ENCODE measurements at places on chromosomes 2 and 18.

GRCh38 chr18:79597831-79598632 lies 81.6 kb upstream of the CTDP1 start:
- no peak for DNase-seq

DNA sequence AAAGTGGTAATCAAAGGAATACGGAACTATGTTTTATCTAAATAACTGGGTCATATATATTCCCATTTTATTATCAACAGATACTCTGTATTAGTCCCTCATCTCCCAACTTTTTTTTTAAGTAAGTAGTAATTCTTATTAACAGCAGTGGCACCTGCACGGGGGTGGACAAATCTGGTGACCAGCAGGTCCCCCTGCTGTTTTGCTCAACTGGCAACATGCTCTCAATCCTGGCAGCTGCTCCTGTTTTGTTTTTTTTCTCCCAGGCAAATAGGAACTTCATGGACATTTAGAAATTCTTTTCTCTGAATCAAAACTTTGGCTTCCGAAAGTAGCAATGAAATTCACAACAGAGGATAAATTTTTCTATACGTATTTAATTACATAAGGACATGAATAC lies 193.5 kb downstream of the SS18 start:
- DNase-seq, result no peak

- DNase-seq, result no peak
Measured at GRCh38 chr2:38181806-38182491, 106.0 kb upstream of the CYP1B1 start.

- no peak for DNase-seq
Measured at GRCh38 chr2:143425896-143426295, 296.7 kb downstream of the ARHGAP15 start.

GRCh38 chr2:217873371-217873770 lies 129.4 kb downstream of the TNS1 start:
- DNase-seq, result no peak

- DNase-seq, result peak; percentile 4
Measured at GRCh38 chr2:84481702-84482101, 22.6 kb upstream of the SUCLG1 start.

DNA sequence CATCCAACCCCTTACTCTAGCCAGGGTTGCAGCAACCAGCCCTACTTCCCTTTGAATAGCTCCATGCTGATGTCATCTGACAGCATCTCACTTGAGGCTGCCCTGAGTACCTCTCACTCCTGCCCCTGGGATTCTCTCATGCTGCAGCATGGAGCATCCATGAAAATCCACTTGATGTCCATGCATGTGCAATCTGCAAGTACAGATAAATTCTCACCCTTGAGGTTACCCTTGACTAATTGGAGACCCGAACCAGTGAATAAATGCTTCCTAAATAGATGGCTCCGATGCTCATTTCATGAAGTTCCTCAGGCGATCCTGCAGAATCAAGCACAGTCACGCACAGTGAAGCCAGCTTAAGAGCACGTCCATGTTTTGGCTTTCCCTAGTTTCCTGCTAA lies 298.3 kb downstream of the RBM43 start:
- no peak for DNase-seq

GRCh38 chr2:6368281-6368680 lies 497.4 kb downstream of the CMPK2 start:
- DNase-seq, result no peak

DNA sequence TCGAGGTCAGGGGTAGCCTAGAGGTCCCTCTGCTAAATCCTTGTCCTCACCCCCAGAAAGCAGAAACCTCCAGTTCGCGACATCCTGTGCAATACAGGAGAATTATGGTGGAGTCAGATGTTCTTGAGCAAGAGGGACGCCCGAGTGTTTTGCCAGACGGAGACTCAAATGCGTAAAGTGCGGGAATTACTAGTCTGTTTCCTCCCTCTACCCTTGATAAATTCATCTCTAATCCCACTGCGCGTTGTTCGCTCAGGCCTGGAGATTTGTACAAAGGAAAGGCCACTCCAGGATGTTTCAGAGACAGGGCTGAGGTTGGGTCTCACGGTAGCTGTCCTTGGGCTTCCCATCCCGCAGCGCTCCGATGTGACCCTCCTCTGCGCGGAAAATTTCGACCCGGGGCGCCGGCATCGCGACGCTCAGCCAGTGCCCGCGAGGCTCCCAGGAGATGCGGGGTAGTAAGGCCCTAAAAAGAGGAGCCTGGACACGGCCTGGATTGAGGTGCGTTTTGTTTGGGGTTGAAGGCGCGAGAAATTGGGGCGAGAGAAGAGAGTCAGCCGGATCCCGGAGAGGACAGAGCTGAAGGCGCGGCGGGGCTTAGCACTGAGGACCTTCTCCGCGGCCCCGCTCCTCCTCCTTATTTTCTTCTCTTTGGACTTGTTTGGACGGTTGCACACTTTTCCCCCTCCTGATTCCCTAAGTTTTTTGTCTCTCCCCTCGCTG lies 2.6 kb upstream of the NEUROD1 start:
- no peak for DNase-seq

- DNase-seq, result no peak
Measured at GRCh38 chr2:203871371-203871983, 3.9 kb downstream of the CTLA4 start.

Measured in stimulated activated CD4-positive, alpha-beta T cell treated with anti-CD3 and anti-CD28 coated beads, Interleukin-12 subunit alpha, Interleukin-12 subunit beta, amount 100 ng/mL, for 24 hours (primary cell).